ENCODE measurements at places on chromosomes 3 and 15.
A peak's percentile ranks its signal among the peaks of the same experiment; 100 is the strongest.

DNA sequence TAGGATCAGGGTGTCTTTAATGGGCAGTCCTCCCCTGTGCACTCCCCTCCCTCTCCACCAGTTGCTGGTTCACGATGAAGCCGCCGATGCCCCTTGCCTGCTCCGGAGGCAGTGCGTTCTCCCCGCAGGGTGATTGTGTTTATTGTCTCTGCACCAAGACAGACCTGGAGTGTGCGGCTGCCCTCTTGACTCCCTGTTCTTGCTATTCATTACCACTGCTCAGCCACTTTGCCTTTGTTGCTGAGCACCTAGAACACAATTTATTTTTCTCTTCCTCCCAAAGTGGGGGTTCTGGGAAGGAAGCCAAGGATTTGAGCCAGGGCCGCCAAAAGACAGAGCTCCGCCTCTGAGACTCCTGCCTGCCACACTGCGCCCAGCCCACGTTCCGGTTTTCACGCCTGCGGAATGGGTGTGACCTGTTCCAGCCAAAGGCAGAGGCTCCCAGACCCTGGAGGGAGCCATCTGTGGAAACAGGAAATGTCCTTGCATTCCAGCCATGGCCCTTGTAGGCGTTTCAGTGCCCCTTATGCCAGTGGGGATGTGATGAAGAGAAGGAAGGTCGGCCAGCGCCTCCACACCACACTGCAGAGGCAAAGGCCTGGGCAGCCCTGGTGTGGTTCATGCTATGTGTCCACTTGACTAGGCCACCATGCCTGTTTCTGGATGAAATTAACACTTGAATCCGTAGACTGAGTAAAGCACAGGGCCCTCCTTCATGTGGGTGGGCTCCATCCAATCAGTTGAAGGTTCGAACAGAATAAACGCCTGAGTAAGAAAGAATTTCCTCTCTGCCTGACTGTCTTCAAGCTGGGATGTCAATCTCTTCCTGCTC lies 85.8 kb downstream of the HMG20A start:
- no peak for DNase-seq

DNA sequence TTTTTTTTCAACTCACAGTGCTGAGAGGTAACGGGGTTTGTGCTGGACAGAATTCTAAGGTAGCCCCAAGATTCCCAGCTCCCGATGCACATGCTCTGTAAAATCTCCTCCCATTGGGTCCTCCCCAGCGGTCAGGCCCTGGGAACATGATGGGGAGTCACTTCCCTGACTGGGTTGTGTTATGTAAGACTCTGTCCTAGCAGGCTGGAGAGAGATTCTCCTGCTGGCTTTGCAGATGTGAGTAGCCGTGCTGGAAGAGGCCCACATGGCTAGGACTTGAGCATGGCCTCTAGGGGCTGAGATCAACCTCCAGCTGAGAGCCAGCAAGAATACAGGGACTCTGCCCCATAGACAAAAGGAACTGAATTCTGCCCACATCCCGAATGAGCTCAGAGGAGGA lies 83.7 kb upstream of the OXTR start:
- no peak for DNase-seq

- DNase-seq, result no peak
Observed at GRCh38 chr15:43808960-43809678, 8.7 kb downstream of the HYPK start.

- DNase-seq, result no peak
Observed at GRCh38 chr3:163548015-163548414, 1530.3 kb downstream of the SI start.

DNA sequence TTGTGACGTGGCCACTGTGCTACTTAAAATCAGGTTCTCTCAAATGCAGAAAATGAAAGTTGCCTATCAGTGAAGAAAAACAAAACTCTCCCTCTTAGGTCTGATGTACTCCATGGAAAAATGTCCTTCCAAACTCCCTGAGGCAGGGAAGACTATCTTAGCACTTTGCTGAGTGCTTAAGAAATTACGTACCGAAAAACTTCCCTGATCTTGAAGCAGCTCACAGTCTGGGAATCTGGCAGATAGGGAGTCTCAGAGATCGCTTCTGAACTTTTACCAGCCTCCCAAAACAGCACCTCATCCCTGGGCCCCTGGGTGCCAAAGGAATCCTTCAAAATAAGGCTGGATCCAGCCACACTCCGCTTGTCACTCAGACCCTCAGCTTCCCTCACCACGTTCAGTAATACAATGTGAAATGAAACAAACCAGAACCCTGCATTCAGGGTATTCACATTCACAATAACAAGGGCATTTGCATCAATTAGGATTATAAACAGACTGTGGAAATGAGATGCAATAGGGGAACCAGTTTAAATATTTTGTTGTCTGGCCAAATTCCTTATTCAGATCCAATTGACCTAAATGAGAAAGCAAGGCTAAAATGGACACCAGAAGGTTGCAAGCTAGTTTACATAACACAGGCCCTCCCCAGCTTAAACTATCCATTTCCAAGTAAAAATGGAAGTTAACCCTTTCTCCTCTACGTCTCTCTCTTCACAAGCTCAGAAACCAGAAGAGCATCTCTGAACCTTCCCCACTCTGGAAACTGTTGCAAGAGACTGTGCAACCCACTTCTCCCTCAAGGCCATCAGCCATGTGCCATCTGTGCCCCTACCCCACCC lies 20.9 kb downstream of the OSBPL10 start:
- DNase-seq, result no peak

DNA sequence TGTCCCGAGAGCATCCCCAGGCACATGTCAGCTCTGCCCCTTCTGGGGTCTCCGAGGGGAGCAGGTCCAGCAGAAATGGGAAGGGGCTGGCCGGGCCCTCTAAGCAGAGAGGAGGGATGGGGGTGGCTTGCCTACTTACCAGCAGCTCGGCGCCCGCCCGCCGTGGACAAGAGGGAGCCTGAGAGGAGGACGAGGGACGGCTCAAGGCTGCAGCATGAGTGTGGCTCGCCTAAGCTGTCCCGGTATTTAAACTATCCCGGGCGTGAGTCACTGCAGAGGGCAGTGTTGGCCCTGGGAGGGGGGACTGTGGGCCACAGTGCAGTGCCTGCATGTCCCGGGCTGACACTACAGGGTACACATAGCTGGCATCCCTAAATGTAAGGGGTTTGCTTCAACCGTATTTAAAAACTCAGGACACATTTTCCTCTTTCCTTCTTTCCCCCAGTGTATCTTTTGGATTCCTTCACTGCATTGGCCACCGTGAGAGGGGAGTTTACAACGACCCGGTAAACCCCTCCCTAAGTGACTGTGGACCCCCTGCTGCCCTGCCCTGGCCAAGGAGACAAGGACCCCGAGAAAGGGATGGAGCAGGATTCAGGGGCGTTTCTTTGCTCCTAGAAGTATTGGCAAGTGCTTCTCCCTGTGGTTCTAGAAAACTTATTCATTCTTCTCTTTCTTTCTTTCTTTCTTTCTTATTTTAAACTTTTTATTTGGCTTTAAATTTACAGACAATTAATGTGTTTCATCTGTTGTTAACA lies at the start of gene LRRC15:
Gene LRRC15 (minus strand): TSS at position 222 of the 758 bp plus-strand sequence. CDS start 8,700 bp downstream, outside the sequence.
- peak; percentile 58 for DNase-seq

Data from fibroblast of skin of right quadriceps (primary cell).